Vagina (tissue), 2 donors: ENCODE measurements at places on chromosomes 11 and 22.
A peak's percentile ranks its signal among the peaks of the same experiment; 100 is the strongest.

GRCh38 chr11:3161309-3161708 lies 3.8 kb downstream of the OSBPL5 start:
- DNase-seq: no peak

DNA sequence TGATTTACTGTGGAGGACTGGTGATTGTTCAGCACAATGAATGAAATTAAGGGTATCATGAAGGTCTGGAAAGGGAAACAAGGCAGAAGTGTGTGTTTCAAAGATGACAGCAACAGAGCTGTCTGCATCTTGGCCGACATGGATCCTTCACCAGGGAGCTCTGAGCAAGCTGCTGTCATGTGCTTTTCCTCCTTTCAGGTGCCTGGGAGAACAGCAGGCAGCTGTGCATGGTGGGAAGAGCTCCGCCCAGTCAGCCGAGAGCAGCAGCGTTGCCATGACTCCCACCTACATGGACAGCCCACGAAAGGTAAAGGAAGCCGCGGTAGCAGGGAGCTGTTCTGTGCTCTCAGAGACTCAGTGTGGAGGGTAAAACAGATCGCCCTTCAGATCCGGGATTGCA lies 87.1 kb upstream of the YWHAH start:
- no peak for DNase-seq

DNA sequence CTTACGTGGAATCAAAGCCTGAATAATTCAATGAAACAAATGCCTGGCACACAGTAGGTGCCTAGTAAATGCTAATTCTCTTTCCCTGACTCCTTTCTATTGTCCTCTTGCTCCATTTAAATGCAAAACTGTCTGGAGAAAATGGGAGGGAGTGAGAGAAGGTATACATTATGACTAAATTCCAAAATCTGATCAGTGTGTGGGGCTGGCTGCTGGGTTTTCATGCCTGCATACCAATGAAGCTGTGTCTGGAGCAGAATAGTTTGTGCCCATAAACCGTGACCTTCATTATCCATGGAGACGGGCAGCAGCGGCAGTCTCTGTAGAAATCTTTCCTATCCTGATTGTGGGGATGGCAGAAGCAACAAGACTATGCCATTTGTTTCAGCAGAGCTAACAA lies 223.4 kb upstream of the ZBED5 start:
- DNase-seq: no peak

DNA sequence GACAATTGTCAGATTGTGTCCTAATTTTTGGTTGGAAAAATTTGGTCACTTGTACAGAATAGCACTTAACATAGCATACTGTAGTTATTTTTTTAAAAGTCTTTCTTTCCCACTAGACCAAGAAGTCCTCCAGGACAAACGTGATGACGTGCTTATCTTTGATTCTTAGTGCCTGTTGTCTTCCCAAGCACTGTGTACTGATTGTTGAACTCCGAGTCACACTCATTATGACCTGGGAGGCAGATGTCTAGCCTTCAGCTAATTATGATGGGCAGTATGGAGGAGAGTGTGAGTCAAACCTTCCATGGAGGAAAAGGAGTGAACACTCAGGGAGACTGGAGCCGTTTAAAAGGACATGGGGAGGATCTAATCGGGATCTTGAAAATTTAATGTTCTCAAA lies 119.8 kb downstream of the SPON1 start:
- DNase-seq: no peak

DNA sequence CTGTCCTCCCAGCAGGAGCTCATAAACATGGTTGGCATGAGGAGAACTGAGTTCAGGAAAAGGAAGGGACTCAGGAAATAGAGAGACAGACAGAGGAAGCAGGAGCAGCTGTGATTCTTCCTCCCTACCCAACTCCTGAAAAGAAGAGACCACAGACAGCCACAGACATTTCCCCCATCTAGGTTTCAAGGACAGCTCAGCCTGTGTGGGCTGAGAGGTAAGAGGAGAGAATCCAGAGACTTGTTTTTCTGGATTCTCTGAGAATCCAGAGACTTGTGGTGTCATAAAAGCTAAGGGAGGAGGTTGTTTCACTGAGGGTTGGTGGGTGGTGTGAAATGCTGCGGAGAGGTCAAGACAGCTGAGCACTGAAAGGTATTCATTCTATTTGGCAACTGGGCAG lies 19.0 kb upstream of the STK33 start:
- peak; percentile 42 for DNase-seq

GRCh38 chr22:20253161-20253560 lies 15.0 kb downstream of the RTN4R start:
- DNase-seq: no peak
